ENCODE measurements at places on chromosomes 1 and 21.

GRCh38 chr1:82177192-82177591 lies 376.5 kb downstream of the ADGRL2 start:
- DNase-seq = no peak

DNA sequence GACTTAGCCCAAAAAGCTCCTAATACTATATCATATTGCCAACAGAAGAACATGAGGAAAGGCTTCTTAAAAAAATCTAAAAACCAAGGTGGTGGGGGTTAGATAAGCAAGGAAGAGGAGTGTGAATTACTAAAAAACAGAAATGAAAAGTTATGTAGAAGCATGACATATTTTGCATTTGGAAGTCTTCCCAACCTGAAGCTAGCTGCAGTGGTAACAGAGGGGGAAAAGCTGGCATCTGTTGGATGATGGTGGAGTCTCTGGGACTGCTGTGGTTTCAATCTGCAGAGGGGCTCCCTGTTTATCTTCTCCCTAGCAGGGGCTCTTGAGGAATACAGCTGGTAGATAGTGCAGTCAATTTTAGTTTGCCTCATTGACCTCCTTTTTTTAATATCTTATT lies 249.2 kb upstream of the KIAA0040 start:
- DNase-seq = no peak

DNA sequence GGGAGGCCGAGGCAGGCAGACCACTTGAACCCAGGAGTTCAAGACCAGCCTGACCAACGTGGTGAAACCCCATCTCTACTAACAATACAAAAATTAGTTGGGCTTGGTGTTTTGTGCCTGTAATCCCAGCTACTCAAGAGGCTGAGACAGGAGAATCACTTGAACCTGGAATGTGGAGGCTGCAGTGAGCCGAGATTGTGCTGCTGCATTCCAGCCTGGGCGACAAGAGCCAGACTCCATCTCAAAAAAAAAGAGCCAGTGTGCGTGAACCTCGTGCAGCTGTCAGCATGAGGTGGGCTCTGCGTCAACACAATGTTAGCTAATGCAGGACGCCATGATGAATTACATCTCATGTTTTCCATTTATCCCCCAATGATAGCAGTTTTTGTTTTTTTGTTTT lies 110.7 kb upstream of the SLC45A1 start:
- DNase-seq = no peak

GRCh38 chr1:91567583-91567982 lies 66.9 kb downstream of the CDC7 start:
- no peak for DNase-seq

DNA sequence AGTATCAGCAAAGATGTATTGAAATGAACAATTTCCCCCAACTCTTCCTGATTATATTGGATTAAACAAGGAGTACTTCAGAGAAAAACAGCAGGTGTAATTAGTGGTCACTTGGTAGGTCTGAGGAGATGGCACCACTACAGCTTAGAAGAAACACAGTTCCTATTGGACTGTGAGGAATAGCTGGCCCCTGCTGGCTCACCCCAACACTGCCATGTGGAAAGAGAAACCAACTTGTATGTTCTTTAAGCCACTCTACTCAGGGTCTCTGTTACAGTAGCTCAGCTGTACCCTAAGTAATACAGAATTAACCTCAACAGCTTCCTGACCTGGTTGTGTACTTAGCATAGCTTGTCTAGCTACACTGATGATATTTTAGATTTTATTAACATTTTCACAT lies 26.5 kb upstream of the MTR start:
- no peak for DNase-seq

DNA sequence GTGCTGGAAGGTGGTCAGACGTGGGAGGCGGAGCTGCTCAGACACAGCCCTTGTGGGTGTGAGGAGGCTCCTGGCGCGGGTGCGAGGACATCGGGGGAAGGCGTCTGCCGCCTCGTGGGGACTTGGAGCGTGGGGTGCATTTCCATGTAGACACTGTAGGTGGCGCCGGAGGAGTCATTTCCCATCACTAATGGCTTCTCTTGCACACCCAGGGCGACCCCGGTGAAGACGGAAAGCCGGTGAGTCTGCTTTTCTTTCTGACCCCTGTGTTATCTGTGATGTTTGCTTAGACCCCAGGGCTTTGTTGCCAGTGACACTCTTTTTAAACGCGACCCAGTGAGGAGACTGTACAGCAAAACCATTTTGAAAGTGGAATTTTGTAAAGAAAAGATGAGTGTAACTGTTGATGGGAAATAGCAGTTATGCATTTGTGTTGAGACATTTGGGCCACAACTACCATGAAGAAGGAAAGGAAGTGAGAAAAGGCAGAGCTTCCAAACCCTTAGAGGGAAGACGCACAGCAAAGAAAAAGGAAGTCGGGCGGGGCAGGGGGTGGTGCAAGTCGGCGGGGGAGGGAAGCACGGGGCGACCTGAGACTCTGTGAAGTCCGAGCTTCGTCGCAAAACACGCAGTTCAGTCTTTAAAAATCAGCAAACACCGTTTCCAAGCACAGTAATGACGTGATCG lies 64.0 kb downstream of the SLC19A1 start:
- peak; percentile 29 for DNase-seq

DNA sequence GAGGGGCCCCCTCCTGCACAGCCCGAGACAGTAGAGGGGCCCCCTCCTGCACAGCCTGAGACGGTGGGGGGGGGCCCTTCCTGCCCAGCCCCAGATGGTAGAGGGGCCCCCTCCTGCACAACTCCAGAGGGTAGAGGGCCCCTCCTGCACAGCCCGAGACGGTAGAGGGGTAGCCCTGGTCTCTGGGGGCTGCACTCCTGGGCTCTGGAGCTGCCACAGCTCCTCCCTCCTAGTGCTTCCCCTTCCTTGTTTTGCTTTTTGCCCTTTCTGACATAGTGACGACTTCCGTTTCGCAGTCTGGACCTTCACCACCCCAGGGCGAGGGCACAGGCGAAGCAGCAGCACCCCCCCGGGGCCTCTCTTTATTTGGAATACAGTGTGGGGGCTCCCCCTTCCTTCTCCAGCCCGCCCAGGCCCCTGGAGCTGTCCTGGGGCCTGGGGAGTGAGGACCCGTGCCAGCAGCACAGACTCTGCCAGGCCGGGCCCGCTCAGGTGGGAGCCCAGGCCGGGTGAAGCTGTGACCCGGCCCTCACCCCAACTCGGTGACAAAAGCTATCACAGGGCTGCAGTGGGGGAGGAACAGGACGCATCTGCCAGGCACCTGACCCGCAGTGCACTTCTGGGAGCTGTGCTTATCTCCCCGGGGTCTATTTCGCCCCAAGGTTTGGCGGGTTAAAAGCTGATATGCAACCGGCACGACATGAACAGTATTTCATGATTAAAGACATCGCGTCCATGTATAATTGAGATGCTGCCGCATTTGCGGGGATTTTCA lies 1.1 kb upstream of the PRXL2B start:
- no peak for DNase-seq

- peak; percentile 34 for DNase-seq
Measured at GRCh38 chr1:205658943-205659581, 21.2 kb downstream of the SLC45A3 start.

DNA sequence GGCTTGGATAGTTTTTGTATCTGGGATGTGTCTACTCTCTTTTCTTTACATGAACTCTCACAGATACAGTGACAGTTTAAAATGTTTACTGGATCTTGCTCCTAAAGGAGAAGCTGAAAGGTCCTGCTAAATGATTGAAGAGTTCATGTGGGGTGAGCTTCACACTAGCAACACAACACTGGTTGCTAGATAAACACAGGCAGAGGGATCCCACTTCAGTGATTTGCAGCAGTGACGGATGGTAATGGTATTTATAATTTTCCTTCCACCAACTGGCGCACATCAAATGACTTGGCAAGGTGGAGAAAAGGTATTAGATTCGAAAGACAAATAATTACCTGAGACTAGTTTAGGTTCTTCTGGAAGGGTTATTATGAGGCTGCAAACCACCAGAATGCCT lies 270.2 kb downstream of the TBX15 start:
- no peak for DNase-seq

GRCh38 chr1:113912594-113913311 lies 7.6 kb downstream of the DCLRE1B start:
- no peak for DNase-seq

GRCh38 chr1:61182049-61182448 lies 99.7 kb downstream of the NFIA start:
- DNase-seq = no peak

DNA sequence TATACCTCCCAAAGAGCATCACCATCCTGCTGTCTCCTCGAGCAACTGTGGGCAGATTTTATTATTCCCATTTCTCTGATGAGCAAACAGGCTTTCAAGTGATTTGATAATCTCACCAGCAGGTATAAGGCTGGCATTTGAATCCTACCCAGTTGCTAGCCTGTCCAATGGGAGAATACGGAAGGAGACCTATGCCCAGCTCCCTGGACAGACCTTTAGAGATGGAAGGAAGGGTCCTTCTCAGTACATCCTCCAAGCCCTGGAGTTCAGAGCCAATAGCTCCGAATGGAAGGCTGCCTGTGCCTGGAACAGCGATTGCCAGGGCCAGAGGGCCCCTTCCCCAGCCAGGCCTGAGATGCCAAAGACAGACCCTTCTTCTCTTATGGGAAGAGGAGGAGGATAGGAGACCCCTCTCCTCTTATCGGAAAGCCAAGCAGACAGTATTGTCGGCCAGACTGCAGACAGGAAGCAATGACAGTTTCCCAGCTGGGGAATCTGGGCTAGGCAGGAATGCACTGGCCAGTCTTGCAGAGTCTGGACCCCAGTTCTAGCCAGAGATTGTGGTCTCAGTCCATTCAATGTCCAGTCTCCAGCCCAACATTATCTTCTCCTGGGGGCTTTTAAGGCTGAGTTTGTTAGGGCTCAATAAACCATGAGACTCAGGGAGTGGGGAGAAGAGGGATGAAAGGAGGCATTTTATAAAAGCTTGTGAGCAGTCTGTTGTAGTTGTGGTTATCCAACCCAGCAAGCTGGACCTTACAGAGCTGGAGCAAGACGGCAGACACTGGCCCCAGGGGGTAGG lies 2.0 kb downstream of the IFFO2 start:
- no peak for DNase-seq

DNA sequence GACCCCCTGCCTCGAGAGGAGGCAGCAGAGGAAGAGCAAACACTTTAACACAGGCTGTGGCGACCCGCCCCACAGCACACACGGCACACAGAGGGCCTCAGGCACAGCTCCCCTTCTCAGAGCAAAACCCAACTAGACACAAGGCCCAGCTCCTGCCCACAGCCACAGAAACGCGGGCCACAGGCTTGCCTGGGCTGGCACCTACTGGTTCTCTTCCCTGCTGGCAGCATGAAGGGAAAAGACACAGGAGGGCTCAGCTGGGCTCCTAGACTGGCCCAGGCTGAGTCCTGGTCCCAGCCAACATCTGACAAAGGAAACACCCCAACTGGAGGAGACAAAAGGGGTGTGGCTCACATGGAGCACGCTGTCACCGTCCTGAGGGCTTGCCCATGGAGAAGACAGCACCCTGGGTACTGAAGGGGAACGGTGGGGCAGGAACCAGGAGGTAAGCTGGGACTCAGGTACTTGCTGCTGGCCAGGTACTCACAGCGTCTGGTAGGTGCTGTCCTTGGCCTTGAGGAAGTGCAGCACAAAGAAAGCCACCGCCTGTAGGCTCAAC lies 3.5 kb downstream of the CD164L2 start:
- no peak for DNase-seq

GRCh38 chr1:183600634-183601033 lies 10.4 kb upstream of the NCF2 start:
- DNase-seq = no peak

DNA sequence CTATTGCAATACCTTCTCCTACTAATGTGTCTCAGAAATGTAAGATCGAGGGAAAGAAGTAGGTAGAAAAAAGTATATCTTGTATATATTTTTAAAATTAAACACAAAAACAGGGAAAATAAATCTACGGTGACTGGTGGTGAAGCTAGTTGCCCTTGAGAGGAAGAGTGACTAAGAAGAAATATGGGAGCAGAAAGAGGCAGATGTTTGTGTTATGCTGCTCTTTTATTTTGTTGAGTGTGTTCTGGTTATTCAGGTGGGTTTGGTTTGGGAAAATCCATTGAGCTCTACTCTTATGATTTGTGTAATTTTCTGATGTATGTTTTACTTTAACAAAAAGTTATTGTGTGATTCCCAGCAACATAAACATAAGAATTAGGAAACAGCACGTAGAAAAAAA lies 444.9 kb upstream of the B3GALT2 start:
- no peak for DNase-seq

DNA sequence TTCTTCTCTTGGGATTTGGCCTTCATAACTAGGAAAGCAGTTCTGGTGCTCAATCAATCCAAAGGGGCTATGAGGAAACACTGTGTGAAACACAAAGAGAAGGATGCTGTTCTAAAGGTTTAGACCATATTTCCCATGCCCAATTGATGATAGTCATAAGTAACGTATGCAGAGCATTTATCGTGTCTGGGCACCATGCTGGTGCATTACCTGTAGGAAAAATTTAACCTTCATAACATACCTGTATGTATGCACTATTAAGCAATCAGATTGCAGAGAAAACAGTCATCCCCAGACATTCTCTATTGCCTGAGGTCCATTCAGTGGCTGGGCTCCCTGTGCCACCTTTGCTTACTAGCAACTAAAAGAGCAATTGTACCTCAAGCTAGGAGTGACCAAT lies 381.4 kb downstream of the PLPP3 start:
- no peak for DNase-seq

DNA sequence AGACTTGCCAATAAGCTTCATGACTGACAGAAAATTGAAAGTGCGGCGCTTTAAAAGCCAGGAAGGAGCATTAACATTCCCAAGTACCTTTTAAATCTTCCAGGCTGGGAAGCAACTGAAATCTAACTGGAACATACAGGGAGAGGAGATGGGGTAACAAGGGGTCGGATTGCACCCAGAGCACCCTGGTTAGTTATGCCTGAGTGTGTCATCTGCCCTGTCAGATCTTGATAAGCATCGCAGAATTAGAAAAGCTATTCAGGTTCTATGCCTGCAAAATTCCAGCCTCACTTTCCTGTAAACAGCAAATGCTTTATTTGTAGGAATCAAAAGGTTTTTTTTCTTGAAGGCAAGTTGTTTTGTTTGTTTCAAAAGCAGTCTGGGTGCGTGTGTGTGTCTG lies 58.5 kb downstream of the SERBP1 start:
- DNase-seq = no peak

- no peak for DNase-seq
Measured at GRCh38 chr1:153617663-153618062, 1.5 kb upstream of the S100A14 start.

GRCh38 chr1:156848461-156849150 lies 10.3 kb downstream of the INSRR start:
- DNase-seq = no peak

GRCh38 chr1:29453502-29454240 lies 217.3 kb downstream of the PTPRU start:
- no peak for DNase-seq

DNA sequence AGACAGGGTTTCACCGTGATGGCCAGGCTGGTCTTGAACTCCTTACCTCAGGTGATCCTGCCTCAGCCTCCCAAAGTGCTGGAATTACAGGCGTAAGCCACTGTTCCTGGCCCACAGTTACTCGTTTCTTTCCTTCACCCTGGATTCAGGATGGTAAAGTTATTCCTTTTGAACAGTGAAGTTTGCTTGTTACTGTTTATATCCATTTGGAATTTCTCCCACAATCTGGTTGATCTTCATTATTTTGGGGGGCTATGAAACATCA lies 43.0 kb downstream of the WDR4 start:
- DNase-seq = no peak

- DNase-seq = no peak
Measured at GRCh38 chr1:231190456-231190855, 28.6 kb downstream of the TRIM67 start.

Data from forelimb muscle (tissue), 1 donor.